Lung microvascular endothelial cell (primary cell): ENCODE measurements at places on chromosomes 2 and 18.
A peak's percentile ranks its signal among the peaks of the same experiment; 100 is the strongest.

- DNase-seq, result peak; percentile 54
These were observed 36.4 kb downstream of the REEP1 start for GRCh38 chr2:86301009-86301408.

- DNase-seq, result no peak
These were observed 240.6 kb upstream of the CXCR4 start for GRCh38 chr2:136358576-136358975.

DNA sequence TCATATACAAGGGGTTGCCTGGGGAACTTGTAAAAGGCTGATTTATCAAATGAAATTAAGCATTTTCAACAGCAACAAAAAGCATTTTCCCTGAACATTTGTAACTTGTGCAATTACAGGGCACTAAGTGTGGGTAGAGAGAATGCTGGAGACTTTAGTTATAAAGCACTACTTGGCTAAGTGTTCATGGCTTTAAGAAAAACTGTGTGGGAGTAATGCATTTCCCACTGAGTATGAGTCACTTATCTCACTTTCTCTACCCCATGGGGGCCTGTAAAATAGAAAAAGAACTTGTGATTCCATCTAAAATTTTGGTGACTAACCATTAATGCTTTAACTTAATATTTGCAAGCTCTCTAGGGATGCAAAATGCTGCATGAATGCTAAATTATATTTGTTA is 193.4 kb downstream of the CCDC102B start:
- no peak for DNase-seq

GRCh38 chr2:54632733-54633692 is 90.4 kb upstream of the EML6 start:
- DNase-seq, result peak; percentile 95

DNA sequence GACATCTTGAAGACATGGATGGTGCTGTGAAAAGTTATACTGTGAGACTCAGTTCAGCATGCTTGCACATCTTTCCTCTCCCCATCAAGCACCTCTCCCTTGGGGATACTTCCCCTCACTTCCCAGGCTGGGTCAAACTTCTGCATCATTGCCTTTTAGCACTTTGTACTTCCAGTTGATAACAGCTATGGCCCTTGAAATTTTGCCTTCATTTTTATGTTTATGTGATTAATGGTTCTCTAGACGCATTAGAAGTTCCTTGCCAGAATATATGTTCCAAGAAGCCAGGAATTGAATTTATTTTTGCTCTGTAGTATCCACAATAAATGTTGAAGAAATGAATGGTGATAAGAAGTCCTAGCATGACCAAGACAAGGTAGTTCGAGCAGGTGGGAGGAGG is 120.9 kb upstream of the ST6GAL2 start:
- no peak for DNase-seq

- DNase-seq, result peak; percentile 57
These were observed 12.1 kb upstream of the ERCC3 start for GRCh38 chr2:127305990-127306585.

DNA sequence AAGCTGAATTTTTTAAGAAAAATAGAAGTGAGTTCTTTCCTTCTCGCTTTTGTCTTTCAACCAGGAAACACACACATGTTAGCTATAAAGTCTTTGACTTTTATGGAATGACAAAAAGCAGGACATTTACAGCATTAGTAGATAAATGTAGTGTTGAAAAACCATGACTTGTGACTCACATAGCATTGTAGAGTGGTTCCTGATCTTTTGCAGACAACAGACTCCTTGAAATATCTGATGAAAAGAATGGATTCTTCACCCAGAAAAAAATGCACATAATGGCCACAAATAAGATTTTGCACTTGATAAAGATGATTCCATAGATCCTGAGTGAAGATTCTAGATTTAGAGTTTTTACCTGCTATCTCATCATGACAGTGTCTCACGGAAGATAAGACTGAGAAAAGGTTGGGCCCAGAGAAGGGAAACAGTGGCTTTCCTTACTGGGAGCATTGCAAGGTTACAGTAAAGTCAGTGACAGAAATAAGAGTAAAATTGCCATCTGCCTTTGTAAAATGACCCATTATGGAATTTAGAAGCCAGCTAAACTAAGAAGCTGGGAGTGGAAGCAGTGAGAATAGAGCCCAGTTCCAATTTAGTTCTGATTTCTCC is 14.0 kb downstream of the SMARCAL1 start:
- DNase-seq, result no peak

DNA sequence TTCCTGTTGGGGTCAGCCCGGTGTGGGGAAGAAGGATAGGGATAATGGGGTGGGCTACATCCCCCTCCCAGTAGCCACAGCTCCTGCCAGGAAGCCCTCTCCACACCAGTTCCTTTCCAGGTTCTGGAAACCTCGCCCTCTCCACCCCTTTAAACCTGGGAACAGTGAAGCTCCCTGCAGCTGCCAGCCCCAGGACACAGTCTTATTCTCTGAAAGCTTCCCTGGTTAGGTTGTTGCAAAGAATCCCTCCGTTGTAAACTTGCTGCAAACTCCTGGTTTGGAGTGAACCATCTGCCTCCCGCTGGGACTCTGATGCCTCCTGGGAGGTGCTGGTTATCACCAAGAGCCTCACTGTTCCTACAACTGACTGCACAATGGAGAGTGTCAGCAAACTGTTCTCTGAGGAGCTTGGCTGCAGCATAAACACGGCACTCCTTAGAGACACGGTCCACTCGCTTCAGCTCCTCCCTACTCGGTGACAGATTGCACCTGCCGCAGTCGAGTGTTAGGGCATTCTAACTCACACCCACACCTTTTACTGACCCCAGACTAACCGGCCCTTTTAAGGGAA is 261.8 kb upstream of the RAB6C start:
- DNase-seq, result no peak

DNA sequence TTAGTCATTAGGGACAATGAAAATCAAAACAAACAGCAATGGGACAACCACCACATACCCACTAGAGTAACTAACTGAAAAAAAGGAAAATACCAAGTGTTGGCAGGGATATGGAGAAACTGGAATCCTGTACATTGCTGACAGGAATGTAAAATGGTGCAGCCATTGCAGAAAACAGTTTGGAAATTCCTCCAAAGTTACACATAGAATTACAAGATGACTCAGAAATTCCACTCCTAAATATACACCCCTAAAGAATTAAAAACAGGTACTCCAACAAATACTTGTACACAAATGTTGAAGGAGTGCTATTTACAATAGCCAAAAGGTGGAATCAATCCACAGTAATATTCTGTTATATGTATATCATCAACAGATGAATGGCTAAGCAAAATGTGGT is 110.9 kb downstream of the ROCK1 start:
- DNase-seq, result no peak

DNA sequence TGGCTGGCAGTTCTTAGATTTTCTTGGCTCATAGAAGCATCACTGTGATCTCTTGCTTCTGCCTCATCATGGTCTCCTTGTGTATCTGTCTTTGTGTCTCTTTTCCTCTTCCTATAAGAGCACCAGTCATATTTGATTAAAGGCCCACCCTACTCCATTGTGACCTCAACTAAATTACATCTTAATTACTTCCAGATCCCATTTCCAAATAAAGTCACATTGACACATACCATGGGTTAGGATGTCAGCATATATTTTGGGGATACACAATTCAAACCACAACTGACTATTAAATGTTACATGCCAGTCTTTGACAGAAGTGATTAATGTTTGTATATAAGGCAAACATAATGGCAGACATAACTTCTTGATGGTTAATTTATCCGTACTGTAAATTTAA is 27.3 kb upstream of the TMX3 start:
- DNase-seq, result no peak

DNA sequence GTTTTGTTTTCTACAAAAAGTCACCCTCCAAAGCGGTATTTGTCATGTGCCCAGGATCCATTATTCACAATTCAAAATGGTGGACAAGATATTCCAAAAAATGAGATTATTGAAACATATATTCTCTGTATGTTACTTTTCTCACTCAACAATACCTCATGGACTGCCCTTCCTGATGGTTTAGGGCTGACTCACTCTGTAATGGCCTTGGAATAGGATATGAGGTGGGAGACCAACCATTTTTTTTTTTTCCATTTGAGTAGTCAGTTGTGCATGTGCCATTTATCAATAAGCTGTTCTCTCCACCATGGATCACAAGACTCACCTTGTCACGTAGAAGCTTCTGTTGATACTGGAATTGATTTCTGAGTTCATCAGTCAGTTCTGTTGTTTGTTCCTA is 64.5 kb downstream of the LYPD6 start:
- DNase-seq, result peak; percentile 36

DNA sequence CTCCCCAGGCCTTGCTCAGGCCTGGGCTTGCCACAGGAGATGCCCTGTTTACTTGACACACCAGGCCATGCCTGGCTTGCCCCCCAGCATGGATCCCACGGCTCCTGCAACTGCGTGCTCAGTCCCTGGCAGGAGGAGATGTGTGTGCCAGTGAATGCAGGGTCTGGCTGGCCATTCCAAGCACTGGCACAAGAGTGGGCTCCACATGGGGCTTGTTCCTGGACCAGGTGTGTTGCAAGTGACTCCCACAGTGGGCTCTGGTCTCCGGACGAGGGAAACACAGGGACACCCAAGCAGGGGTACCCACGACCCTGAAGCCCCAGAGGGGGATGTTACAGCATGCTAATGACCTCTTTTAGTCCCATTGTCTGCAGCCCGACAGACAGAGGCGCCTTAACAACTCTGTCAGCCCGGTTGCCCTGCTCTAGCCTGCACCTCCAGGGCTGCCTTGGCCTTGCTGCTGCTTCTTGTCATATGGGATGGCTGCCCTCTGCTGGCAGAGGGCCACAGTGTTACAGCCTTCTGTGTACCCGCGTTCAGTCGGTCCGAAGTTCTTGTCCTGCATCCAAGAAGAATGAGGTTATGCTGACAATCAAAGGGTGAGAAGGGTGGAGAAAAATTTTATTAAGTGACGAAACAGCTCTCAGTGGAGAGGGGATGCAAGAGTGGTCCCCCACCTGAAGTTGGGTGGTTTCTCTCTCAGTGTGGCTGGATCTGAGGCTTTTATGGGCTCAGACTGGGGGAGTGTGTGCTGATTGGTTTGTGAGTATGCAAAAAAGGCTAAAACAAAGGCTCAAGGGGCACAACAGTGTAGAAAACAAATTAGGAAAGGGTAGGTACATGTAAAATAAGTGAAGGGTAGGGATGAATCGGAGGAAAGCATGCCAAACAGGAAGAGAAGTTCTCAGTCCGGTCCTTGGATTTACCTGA is 180.4 kb downstream of the MBD5 start:
- peak; percentile 62 for DNase-seq

- peak; percentile 96 for DNase-seq
These were observed 36.0 kb upstream of the EML4 start for GRCh38 chr2:42132966-42133641.

GRCh38 chr2:86632672-86633071 is 9.0 kb upstream of the RNF103 start:
- DNase-seq, result no peak

- DNase-seq, result no peak
These were observed 212.5 kb downstream of the SOCS6 start for GRCh38 chr18:70501358-70501757.

GRCh38 chr18:34787931-34788532 is 77.9 kb downstream of the DTNA start:
- DNase-seq, result peak; percentile 83

GRCh38 chr2:143296089-143296488 is 166.9 kb downstream of the ARHGAP15 start:
- DNase-seq, result no peak

GRCh38 chr2:117968722-117969121 is 45.1 kb downstream of the CCDC93 start:
- DNase-seq, result no peak

DNA sequence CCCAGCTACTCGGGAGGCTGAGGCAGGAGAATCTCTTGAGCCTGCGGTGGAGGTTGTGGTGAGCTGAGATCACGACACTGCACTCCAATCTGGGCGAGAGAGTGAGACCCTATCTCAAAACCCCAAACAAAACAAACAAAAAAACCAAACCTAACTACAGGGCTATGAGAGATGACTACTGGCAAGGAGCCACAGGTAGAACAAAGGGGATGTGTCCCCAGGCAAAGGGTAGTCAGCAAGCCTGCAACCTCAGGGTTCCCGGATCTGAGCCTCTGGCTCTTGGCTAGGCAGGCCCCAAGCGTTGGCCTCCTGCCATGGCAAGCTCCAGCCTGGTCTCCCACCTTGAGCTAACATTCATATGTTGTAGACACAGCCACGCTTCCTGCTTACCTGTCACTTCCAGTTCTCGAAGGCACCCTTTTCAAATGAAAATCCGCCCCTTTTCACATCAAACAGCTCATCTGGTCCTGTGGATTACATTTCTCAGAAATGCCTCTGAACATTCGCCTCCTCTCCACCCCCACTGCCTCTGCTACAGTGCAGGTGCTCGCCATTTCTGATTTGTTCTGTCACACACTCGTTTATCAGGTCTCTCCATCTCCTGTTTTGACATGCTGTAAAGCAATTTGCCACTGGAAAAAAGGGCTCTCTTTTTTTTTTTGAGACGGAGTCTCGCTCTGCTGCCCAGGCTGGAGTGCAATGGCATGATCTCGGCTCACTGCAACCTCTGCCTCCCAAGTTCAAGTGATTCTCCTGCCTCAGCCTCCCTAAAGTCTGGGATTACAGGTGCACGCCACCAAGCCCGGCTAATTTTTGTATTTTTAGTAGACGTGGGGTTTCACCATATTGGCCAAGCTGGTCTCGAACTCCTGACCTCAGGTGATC is 13.1 kb upstream of the ACTR3 start:
- no peak for DNase-seq

DNA sequence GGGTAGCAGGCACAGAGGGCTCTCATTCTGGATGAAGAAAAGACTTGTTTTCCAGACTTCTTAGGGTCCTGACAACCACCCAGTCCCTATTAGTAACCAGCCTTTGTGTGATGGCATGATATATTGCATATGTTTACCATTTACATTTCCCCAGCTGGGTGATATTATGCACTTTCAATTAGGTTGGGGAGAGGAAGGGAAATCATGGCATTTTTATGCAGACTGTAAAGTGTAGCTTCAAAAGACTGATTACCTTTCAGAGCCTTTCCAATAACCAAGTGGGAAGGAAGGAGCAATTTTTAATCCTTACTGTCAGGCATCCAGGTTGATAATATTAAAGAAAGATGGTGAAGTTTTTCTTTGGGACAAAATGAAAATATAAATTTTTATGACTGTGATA is 240.8 kb upstream of the NRP2 start:
- DNase-seq, result no peak

GRCh38 chr2:43100883-43101662 is 125.3 kb downstream of the ZFP36L2 start:
- DNase-seq, result peak; percentile 30
